SW480 (cell line): ENCODE measurements at places on chromosomes 7 and 10.

DNA sequence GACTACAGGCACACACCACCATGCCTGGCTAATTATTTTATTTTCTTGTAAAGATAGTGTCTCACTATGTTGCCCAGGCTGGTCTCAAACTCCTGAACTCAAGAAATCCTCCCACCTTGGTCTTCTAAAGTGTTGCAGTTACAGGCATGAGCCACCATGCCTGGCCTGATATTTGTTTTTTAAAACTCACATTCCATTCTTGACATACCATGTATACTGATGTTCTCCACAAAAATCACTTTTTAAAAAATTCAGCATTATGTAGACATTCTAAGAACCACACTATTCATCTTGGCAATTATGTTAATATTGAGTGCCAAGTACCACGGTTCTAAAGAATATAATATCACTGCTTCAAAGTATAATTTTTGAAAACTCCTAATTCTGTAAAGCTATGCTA, 43.5 kb downstream of the IDE start:
- no peak for DNase-seq

- peak; percentile 25 for DNase-seq
Observed at GRCh38 chr7:91850455-91850854, 30.0 kb downstream of the MTERF1 start.

- DNase-seq = no peak
Observed at GRCh38 chr10:113520261-113520660, 32.6 kb upstream of the HABP2 start.

- no peak for DNase-seq
Observed at GRCh38 chr10:114908896-114909295, 29.1 kb upstream of the TRUB1 start.

- DNase-seq = no peak
Observed at GRCh38 chr10:14142606-14143250, 188.0 kb downstream of the FRMD4A start.

GRCh38 chr10:5234106-5234860, 37.6 kb downstream of the AKR1C4 start:
- no peak for DNase-seq

- DNase-seq = no peak
Observed at GRCh38 chr10:103548006-103548405, 54.5 kb downstream of the NEURL1 start.

- DNase-seq = peak; percentile 1
Observed at GRCh38 chr10:107091126-107091525, 73.4 kb downstream of the SORCS1 start.

- no peak for DNase-seq
Observed at GRCh38 chr10:95324436-95325268, 33.8 kb upstream of the PDLIM1 start.

GRCh38 chr7:116249969-116250553, 39.7 kb downstream of the TES start:
- no peak for DNase-seq

DNA sequence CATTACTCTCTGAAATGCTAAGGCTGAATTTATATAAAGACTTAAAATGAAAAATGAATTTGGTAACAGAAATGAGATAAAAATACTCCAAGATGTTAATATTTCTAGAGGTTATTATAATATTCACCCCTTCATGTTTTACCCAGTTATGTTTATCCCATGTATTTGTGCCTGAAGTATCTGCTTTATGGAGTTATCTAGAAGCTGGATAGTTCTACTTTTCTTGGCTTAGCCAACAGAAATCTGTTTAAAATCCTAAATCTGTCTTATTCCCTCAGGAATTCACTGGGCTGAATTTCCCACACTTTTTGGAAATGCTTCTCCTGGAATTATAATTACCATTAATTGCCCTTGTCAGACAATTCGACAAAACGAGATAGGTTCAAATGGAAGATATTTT, 201.6 kb downstream of the THSD7A start:
- no peak for DNase-seq

DNA sequence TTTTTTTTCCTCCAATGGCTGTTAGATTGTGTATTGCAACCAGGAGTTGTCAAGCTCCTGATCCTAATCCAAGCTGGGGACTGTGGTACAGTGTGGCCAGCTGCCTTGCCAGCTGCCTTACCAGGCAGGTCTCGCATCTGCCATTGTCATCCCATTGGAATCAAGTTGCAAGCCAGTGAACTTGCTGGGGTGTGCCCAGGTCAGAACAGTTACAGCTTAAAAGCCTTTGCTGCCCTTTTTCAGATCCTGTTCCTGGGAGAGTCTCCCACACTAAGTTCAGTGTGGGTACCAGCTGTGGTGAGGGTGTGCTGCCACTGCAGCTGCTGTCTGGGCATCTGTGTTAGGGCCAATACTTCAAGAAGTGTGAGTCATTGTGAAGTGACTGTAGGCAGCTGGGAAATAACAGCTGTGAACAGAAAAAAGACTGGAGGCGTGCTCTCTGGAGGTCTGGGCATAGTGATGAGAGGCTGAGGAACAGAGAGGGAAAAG, 72.8 kb downstream of the CCNY start:
- peak; percentile 57 for DNase-seq

GRCh38 chr10:71357792-71358265, 38.8 kb downstream of the SLC29A3 start:
- DNase-seq = no peak

- DNase-seq = no peak
Observed at GRCh38 chr10:47037654-47038425, 126.6 kb downstream of the PTPN20 start.

DNA sequence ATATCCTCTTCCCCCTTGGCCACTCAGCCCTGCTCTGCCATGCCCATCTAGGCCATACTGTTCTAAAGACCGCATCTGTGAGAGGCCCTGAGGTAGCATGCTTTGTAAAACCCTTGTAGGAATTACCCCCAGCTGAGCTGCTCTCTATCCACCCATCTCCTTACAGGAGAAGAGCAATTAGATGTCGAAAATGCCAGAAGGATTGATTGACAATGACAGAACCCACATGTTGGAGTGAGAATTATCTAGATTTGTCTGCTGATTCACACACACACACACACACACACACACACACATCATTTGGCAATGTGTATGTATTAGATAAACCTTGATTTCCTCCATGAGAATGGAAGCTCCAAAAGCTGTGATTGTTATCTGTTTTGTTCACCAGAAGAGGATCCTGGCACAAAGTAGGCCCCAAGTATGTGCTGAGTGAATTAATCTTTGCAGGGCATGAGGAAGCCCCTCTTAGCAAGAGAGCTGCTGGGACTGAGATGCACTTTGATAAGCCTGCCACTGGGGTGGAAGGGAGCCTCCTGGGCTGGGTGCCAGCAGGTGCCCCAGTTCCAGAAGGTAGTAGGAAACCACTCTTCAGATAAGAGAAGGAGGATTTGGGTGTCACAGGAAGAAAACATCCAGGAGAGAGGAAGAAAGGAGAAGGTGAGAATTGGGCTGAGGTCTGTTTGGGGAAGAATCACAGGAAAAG, 187.5 kb upstream of the ADO start:
- no peak for DNase-seq
